ENCODE measurements at places on chromosomes 11 and 22.

- no peak for DNase-seq
These were observed 168.2 kb downstream of the COMMD9 start for GRCh38 chr11:36121054-36121453.

- no peak for DNase-seq
These were observed 156.2 kb downstream of the TMEM135 start for GRCh38 chr11:87193756-87194470.

- no peak for DNase-seq
These were observed 73.9 kb downstream of the LRRC32 start for GRCh38 chr11:76596652-76597051.

DNA sequence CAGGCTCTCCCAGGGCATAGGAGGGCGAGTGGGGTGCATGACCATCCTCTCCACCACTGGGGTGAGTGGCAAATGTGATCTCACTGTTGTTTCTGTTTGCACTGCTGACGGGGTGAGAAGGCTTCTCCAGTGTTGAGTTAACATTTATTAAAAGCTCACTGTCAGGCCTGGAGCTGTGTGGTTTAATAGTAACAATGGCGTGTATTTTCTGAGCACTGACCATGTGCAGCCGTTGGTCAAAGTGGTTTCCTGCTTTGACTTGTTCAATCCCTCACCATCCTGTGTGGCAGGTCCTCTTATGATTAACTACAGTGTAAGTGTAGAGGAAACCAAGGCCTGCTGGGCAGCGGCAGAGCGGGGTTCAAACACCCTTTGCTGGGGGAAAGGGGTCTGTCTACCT is 4.4 kb downstream of the A4GALT start:
- DNase-seq = no peak

GRCh38 chr22:23080613-23081290 is 10.4 kb downstream of the GNAZ start:
- DNase-seq = no peak

DNA sequence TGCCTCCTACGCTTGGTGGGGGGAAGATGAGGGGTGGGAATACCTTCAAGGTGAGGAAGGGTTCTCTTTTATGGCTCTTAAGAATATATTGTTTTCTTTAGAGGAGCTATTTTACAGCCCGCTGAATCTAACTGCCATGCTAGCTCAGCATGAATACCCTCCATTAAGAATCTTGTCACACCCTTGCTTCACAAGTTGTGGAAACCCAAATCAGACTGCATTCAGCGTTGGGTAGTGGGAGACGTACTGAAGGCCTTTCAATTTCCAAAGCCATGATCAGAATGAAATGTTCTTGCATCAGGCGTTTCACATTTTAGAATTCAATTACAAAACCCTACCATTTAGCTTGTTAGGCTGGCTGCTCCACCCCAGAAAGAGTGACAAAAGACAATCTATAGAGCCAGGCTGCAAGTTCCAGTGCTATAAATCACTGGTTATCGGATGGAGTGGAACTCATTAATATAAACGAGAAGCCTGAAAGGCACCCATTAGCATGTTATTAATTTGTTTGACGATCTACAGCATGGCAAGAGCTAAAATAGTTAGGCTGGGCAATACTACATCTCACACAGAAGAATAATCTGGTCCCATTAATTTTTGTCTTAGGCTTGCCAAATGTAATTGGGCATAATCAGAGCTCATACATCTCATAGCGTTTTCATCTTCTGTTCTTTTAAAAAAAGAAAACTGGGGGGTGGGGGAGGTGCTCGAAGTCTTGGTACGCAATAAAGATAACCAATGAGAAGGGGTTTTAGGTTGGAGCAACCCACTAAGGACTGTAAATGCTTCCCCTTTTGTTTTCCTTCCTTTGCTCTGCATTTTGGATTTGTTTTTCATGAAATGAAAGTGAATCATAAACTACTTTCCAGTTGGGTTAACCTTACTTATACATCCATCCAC is 57.5 kb downstream of the ABTB2 start:
- peak; percentile 47 for DNase-seq
